ENCODE measurements at places on chromosomes 5 and 9. TPM values are rescaled to one million over a fixed set of nuclear protein-coding genes. Genes with fewer than 3 reads are reported as not detected.

The CCDC192 gene
- total RNA-seq: not detected

DNA sequence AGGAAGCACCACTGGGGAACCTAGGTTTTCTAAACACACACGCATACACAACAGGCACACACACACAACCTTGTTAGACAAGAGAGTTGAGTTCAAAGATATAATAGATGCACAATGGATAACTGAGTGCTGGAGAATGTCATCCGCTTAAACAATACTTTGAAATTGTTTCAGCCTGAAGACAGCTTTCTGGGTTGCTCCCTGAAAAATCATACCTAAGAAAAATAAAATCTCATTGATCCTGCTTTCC, 126.1 kb downstream of the TMEM161B start:
- DNase-seq: no peak

GRCh38 chr9:92780206-92780605, 15.6 kb upstream of the BICD2 start:
- DNase-seq: no peak

DNA sequence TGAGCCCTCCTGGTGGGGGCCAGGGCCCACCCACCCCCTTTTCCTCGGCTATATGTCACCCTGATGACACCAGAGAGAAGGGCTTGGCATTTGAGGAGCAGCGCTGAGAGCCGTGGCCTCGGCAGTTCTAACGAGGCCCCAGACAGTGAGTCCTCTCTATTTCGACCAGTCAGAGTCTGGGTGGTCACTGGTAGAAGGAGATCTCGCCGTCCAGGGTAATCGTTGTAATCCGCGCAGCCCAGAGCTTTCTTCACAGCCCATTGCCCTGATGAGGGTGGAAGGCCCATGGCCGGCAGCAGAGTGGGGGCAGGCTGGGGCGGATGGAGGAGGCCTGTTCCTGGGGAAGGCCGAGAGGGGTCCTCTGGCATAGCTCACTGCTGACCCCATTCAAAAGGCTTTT, 70.2 kb downstream of the PSMB7 start:
- DNase-seq: no peak

GRCh38 chr5:5665225-5666075, 243.0 kb downstream of the ICE1 start:
- no peak for DNase-seq

The CCL27 gene
- total RNA-seq: not detected

DNA sequence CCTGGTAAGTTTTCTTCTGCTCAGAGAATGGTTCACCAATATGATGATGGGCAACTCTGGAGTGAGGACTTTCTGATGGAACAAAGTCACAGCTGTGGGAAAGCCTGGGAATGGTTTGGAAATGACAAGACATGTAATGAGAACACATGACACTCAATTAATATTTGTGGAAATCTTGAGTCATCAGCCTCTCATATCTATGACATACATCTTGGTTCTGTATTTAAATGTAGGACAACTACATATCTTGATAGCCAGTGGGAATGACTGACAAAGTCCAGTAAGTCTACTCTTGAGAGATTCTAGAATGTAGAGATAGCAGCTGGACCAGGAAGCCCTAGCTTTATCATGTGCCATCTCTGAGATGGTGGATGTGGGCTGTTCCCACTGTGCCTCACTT, 85.5 kb downstream of the PALM2AKAP2 start:
- no peak for DNase-seq

The PCDHA7 gene
- under 0.01 TPM for total RNA-seq

The CTSL gene
- 80.9 TPM for total RNA-seq

The KIAA0825 gene
- total RNA-seq: 0.87 TPM

The CDX1 gene
- total RNA-seq: not detected

DNA sequence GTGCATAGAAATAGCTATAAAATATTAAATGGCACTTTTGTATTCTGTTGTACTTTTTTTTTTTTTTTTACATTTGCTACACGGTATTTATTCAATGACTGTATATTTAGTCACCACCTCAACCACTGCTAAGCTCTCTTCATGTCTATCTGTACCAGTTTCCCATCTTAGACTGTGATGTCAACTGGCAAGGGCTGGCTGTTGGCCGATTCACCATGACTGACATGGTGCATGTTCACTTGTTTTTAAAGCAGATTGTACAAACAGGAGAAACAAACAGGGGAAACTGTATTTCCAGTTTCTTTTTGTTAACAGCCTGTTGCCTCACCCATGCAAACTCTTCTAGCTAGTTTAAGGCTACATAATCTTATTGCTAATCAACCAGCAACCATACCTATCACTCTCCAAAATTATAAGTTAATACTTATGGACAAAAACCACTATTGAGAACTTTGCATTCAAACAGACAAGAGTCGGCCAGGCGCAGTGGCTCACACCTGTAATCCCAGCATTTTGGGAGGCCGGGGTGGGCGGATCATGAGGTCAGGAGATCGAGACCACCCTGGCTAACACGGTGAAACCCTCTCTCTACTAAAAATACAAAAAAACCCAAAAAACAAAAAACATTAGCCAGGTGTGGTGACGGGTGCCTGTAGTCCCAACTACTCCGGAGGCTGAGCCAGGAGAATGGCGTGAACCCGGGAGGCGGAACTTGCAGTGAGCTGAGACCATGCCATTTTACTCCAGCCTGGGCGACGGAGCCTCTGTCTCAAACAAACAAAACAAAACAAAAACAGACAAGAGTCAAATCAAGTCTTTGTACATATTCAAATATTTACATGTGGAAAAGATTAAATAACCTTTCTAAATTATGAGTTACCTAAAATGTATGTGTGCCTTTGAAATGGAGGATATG, 13.2 kb downstream of the ZFAND5 start:
- DNase-seq: no peak

The TLX3 gene
- total RNA-seq: 0.87 TPM

The LCN1 gene
- not detected for total RNA-seq

DNA sequence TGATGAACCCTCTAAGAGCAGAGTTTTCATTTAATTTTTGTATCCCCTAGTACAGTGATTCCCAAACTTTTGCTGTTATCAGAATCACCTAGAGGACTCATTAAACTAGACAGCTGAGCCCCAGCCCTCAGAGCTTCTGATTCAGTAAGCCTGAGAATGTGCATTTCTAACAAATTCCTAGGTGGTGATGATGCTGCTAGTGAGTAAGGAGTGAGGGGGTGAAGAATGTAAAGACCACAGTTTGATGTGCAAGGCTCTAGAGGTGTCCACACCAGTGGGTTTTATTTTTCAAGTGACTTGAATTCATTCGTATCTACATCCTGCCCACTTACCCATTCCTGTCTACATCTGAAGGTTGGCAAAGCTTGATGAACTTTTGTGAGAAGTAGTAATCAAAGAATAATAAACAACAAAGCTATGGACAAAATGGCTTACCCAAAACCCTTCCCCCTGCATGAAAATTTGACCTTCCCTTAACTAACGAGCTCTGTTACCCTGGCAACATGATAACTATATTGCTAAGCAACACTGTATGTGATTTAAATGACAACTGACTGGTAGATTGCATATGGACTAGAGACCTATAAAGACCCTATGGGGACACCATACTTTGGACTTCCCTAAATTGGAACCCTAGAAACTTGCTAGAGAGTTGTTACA, 35.2 kb downstream of the DTWD2 start:
- no peak for DNase-seq

The COL15A1 gene
- 0.06 TPM for total RNA-seq

DNA sequence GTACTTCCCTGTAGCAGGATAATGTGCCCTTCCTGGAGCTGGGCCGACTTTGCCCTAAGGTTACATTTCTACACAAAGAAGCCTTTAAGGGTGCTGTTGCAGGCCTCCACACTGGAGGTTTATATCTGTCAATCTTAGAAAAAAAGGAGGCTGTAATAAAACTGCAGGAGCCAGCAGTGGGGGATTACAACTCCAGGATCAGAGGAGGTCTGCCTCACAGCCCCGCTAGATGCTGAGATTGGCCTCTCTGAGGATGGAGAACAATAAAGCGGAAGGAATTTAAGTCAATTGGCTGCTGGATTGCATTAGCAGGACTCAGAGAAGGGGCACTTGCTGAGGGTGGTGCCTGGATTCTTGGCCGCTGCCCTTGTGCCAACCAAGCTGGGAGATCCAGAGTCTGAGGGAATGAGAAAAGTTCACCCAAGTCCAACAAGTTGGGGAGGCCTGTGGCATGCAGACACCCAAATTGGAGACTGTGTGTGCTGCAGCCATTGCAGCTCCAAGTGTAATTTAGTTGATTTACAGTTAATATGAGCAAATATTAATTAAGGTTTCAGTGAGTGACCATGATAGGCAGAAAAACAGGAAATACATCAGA, 99.0 kb upstream of the SSBP2 start:
- DNase-seq: no peak

- DNase-seq: no peak
These were observed 96.4 kb upstream of the SPIN1 start for GRCh38 chr9:88291856-88292255.

The HAVCR1 gene
- total RNA-seq: 25.8 TPM

DNA sequence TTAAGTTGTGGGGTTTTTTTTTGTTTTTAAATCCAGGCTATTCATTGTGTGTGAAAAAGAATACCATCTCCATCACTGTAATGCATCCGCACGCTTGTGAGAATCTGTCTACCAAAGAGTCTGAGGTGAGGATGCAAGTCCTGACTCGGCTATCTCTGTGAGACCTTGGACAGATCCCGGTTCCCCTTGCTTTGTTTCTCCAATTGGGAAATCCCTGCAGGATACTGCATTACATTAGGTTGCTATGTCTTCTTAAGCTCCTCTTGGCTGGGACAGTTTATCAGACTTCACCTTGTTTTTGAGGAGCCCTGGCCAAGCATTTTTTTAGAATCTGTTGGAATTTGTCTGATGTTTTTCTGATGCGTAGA, 46.8 kb downstream of the GALNT10 start:
- no peak for DNase-seq

The PPP2R2B gene
- total RNA-seq: 3.9 TPM

GRCh38 chr9:13904746-13905145, 409.2 kb downstream of the NFIB start:
- no peak for DNase-seq

GRCh38 chr5:109654455-109654854, 35.3 kb upstream of the MAN2A1 start:
- no peak for DNase-seq

DNA sequence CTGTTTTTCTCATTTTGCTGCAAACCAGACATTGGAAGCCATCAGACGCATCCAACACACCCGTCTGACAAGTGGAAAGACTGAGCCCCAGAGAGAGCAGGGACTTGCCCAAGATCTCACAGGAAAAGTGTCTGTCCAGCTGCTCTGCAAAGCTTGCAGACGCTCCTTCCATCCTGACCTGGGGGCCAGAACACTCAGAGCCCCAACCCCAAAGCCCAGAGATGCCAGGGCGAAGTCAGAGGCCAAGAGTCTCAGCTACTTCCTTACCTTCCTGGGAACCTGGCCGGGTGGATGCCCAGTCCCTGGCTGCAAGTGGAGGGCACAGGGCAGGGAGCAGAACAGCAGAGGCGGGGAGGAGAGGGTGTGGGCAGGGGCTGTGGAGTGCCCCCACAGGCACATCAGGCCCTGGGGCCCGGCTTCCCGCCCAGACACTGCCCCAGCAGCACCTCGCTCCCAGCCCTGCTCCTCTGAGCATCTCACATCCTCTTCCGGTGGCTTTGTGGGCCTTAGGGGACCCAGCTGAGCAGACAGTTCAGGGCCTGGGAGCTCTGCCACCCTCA, 9.7 kb upstream of the RALGDS start:
- DNase-seq: no peak

All from epithelial cell of proximal tubule (primary cell).